ENCODE measurements at places on chromosomes 11 and 22.

DNA sequence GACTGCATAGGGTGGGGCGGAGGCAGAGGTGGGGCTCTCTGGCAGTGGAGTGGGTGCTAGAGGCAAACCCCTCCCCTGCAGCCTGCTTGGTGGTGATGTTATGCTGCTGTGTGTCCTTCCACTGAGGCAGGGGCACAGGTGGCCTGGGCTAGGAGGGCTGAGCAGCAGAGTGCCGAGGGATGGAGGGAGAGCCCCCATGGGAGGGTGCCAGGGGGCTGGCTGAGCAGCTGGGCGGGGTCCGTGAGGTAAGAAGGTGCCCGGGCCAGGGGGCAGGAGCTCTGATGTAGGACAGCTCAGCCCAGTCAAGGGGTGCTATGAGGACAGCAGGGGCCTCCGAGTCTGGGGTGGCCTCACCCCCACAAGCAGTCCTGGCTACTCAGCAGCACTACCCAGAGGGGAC lies 4.2 kb downstream of the CLDN5 start:
- no peak for DNase-seq

- no peak for DNase-seq
These were observed 11.6 kb downstream of the PHLDB1 start for GRCh38 chr11:118618991-118619375.

GRCh38 chr11:22785251-22785650 lies 44.4 kb downstream of the SVIP start:
- DNase-seq: no peak

DNA sequence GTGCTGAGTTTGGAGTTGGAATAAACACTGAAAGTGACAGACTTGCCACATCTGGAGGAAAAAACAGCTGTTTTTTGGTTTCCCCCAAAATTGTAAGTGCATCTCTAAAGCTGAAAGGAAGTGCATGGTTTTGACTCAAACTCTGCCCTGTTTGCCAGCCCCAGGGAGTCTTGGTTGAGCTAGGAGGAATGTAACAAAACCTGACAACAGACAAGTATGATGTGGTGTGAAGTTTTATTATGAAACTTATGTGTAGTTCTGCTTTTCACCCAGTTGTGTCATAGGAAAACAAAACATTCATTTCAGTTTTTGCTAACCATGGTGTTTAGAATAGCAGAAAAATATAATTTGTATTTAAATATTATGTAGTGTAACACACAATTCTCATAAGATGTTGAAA lies 31.7 kb upstream of the PDE3B start:
- no peak for DNase-seq

- DNase-seq: no peak
These were observed 62.9 kb downstream of the SMCO4 start for GRCh38 chr11:93480256-93480655.

DNA sequence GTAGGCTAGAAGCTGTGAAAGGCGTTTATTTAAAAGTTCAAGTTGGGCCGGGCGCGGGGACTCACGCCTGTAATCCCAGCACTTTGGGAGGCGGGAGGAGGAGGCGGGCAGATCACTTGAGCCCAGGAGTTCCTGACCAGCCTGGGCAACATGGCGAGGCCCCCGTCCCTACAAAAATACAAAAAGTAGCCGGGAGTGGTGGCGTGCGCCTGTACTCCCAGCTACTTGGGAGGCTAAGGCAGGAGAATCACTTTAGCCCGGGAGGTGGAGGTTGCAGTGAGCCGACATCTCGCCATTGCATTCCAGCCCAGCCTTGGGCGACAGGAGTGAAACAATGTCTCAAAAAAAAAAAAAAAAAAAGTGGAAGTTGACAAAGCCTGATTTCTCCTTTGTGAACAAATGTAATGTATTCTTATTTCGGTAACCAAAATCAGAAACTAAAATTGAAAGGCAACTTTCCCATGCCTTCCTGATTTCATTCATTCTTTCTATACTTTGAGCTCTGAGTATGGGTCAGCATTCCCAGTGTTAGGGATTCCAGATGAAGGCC lies 825 bp downstream of the PTPMT1 start:
- no peak for DNase-seq

DNA sequence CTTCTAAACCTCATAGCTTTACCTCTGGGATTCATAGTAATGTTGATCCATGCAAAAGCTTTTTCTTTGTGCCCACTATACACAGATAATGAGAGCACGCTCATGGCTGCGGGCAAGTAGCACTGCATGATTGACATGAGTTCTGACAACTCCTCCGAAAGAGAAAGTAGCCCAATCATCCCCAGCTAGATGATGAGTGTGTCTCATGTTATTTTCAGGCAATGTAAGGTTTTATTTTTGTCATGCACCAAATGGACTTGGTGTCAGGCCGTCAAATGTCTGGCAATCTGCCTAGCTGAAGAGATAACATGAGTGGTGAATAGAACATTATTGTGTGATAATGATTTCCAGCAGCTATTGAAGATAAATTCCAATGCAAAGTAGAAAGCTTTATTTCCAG lies 662.6 kb downstream of the NTM start:
- no peak for DNase-seq
